ENCODE measurements at places on chromosomes 16 and 17.
A peak's percentile ranks its signal among the peaks of the same experiment; 100 is the strongest.

DNA sequence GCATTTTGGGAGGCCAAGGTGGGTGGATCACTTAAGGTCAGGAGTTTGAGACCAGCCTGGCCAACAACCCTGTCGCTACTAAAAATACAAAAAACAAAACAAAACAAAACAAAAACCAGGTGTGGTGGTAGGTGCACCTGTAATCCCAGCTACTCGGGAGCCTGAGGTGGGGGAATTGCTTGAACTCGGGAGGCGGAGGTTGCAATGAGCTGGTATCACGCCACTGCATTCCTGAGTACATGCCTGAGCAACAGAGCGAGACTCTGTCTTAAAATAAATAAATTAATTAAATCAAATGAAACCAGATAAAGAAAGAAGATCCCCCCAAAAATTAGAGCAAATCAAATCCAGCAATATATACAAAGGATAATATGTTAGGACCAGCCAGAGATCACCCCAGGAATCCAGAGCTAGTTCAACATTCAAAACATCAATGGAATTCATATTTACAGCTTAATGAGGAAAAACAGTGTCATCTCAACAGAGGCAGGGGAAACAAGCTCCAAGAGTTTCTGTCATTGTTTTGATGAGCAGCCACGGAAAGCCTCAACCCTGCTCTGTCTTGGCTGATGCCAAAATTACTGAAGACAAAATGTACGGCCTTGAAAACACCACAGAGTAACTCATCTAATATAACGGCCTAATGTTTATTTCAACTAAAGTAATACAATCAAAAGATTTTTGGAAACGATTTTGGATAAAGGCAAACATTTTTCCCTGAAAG, 3.7 kb downstream of the PEMT start:
- DNase-seq = no peak

GRCh38 chr17:36600465-36600864, 918 bp upstream of the MRM1 start:
- DNase-seq = no peak

DNA sequence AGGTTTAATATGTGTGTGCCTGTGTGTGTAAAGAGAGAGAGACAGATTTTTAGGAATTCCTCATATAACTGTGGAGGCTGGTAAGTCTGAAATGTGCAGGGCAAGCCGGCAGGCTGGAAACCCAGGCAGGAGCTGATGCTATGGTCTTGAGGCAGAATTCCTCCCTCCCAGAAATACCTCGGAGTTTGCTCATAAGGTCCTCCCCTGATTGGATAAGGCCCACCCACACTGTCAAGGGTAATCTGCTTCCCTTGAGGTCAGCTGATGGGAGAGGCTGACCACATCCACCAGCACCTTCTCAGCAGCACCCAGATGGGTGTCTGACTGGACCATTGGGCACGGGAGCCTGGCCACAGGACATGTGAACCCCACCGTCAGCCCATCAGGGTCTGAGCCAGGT, 42.4 kb downstream of the C16orf95 start:
- DNase-seq = no peak

DNA sequence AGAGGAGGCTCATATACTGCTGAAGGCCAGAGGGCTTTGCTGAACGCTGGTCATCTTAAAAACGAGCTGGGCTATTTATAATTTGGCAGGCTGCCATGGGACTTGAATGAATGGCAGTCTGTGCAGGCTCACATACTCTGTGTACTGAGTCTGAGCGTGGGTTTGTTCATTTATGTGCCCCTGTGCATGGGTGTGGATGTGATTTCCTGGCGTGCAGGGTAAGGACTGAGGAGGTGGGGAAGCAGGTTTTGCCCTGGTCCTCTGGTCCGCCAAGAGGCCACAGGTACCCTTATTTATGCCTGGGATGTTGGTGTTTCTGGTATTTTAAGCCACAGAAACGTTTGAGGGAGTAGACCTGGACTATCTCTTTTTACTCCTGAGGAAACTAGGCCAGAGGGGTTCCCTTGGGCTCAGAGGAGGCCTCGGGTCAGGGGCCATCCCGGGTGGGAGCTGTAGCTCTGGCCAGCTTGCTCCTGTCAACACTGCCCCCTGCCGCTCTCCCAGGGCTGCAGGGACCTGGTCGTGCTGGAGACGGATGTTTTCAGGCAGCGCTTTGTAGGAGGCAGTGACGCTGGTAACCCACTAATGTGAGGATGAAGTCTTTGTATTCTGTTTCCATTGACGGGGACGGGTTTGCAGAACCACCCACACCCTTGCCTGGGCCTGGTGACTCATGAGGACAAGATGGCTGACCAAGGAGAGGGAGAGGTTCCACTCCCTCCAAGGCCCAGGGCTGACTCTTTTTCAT, 184.4 kb downstream of the MSI2 start:
- DNase-seq = peak; percentile 72

DNA sequence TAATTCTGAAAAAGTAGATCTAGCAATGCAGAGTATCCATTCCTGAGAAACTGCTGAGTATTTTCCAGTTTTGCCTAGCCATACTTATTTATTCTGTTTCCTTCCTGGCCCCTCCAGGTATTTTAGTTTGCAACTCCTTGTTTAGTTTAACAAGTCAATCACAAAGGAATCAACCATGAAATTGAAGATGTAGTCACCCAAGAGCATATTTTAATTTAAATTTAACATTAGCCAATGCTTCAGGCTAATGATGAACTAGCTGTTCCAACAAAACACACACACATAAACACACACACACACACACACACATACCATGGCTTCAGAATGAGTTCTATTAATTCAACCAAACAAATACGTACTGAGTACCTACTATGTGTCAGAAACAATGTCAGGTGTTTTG, 332.8 kb upstream of the ERCC4 start:
- DNase-seq = no peak

- no peak for DNase-seq
These were observed 460 bp upstream of the HSBP1 start for GRCh38 chr16:83807327-83807709.

DNA sequence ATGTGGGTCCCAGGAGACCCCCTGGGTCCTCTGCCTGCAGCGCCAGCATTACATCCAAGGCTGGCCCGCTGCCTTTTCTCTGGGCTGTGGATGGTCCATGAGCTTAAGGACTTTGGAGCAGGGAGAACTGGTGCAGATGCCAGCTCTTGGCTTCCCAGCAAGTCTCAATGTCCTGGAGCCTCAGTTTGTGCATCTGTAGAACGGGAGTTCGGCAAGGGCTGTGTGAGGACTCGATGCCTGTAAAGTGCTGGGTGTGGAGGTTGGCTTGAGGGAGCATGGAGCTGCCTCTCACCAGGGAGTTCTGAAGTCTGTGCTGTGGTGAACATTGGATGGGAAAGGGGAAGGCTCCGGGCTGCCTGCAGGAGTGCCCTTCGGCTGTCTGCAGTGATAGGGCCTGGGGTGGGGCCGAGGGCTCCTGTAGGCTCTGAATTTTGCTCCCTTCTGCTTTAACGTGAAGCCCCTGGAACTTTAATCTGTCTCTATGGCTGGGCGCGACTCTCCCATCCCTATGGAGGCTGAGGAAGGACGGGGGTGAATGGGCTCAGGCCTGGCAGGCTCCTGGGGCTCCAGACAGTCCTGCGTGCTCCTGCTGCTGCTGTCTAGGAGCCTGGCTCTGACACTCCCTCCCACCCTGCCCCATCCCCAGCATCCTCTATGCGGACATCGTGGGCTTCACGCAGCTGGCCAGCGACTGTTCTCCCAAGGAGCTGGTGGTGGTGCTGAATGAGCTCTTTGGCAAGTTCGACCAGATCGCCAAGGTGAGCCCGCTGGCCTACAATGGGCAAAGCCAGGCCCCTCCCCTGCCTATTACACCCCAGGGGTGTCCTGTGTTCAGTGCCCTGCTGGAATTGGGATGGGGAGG, 27.9 kb downstream of the ADCY7 start:
- DNase-seq = no peak

- DNase-seq = no peak
These were observed 140.9 kb upstream of the PMFBP1 start for GRCh38 chr16:72312828-72313227.

GRCh38 chr17:57357392-57357784, 101.1 kb downstream of the MSI2 start:
- DNase-seq = no peak

- DNase-seq = no peak
These were observed 11.4 kb upstream of the OR4D1 start for GRCh38 chr17:58136669-58137279.

- DNase-seq = peak; percentile 74
These were observed at the start of gene RAPGEFL1 for GRCh38 chr17:40177275-40177874. TSS of gene RAPGEFL1 (plus strand) at chr17:40177470. CDS start at chr17:40177862, 392 bp downstream.

GRCh38 chr17:79046916-79047280, 22.9 kb downstream of the C1QTNF1 start:
- DNase-seq = no peak

DNA sequence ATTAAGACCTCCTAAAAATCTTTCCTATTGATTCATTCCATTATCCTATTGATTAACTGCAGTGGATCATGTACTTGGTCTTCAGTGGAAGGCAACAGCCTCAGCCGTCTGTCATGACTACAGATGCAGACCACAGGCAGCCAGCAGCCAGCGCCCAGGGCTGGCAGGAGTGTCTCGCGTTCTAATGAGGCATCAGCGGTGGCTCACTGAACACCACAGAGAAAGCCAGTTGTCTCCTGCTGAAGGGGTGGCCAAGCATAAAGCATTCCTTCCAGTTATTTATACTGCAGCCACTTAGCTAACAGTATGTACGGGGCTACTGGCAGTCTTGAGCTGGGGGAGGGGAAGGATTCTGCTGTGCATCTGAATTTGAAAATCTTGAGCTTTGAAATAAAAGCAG, 214.3 kb downstream of the IRX3 start:
- no peak for DNase-seq

- no peak for DNase-seq
These were observed 14.0 kb downstream of the ATP5PD start for GRCh38 chr17:75032720-75033280.

GRCh38 chr16:52705122-52705521, 158.2 kb upstream of the TOX3 start:
- DNase-seq = no peak

- peak; percentile 66 for DNase-seq
These were observed 16.8 kb upstream of the RMI2 start for GRCh38 chr16:11328172-11329070.

DNA sequence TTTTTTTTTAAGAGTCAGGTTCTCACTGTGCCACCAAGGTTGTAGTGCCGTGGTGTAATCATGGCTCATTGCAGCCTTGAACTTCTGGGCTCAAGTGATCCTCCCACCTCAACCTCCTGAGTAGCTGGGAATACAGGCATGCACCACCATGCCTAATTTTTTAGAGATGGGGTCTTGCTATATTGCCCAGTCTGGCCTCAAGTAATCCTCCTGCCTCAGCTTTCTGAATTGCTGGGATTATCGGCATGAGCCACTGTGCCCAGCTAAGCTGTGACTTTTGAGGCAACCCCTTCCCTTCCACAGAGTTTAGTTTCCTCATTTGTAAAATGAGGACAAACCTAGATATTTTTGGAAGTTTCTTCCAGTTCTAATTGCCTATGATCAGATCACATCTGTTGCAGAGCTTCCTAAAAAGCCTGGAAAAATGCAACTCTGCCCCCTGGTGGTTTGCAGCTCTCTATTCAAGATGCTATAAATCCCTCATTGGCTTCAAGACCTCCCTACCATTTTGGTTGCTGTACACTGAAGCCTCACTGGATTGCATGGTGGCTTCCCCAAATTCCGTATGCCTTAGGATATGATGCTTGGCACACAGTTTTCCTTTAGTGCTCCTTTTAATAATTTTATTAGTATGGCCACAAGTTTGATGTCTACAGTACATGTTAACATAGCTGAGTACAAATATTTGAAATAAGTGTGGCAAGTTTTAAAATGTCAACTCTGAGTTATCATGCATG, 19.3 kb downstream of the GDE1 start:
- peak; percentile 63 for DNase-seq

DNA sequence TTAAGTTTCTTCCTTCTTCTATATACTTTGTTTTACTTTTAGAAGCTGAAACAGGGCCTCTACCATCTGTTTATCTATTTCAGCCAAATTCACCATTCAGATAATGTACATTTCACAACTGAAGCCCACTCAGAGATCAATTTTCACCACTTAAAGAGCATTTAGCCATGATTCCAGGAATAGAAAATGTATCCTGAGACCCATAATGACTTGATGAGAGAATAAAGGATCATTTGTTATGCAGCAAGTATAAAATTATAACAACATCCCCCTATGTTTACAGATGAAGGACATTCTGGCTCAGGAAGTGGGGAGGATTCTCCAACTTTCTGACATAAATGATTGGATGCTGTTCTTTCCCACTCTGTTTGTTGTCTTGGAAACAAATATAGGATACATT, 962.1 kb upstream of the EEF2KMT start:
- DNase-seq = no peak

GRCh38 chr16:69564845-69565670, 708 bp upstream of the NFAT5 start:
- DNase-seq = no peak

- DNase-seq = no peak
These were observed 21.4 kb upstream of the ARHGAP17 start for GRCh38 chr16:25036561-25036960.

- DNase-seq = peak; percentile 39
These were observed 44.3 kb downstream of the SOCS3 start for GRCh38 chr17:78315355-78316114.

- no peak for DNase-seq
These were observed 118.4 kb downstream of the CCDC182 start for GRCh38 chr17:57626520-57627210.

DNA sequence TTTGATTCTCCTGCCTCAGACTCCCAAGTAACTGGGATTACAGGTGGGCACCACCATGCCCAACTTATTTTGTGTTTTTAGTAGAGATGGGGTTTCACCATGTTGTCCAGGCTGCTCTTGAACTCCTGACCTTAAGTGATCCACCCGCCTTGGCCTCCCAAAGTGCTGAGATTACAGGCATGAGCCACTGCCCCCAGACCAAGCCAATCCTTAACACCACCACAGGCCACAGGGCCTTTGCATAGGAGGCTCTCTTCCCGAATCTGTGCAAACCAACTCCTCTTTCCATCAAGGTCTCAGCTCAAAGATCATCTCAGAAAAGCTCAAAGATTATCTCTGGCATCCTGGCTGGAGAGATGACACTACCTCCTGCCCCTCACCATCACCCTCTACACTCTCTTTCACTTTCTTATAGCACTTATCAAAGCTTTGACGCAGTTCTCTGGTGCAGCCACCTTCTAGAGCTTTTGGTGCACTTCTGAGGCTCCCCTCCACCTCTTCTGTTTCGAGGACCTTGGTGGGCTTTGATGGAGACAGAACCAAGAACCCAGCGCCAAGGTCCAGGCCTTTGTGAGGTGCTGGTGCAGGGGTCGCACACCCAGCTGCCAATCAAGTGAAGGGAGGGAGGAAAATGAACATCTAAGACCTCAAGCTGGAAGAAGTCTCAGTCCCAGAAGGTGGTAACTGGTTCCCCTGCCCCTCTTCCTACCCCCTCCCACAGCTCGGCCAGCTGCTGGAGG, 23.2 kb upstream of the PHB1 start:
- DNase-seq = no peak

GRCh38 chr16:54199487-54200160, 87.0 kb downstream of the IRX3 start:
- no peak for DNase-seq

- peak; percentile 16 for DNase-seq
These were observed 11.1 kb downstream of the LDHD start for GRCh38 chr16:75105306-75106061.

DNA sequence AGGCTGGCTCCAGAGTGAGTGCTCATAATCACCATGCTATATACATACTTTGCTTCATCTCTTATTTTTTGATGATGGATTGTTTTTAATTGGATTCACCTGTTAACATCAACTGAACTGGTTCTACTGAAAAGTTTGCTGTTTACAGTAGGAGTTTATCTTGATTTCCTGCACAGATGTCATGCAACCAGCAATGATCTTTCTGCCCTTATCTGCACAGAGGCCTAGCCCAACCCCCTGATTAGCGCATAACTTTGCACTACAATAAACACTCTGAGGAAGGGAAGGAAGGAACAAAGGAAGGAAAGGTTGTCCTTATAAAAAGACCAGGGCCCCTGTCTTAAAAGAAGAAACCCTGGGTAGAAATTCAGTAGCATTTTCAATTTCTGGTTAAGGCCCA, 152.9 kb downstream of the RGS9 start:
- no peak for DNase-seq
